Cerebellum (tissue), 4 donors: ENCODE measurements at places on chromosomes 7 and 10. TPM values are rescaled to one million over a fixed set of nuclear protein-coding genes. Genes with fewer than 3 reads are reported as not detected.
A peak's percentile ranks its signal among the peaks of the same experiment; 100 is the strongest.

ANKRD7 gene
- total RNA-seq: 9.3 TPM

APBB1IP gene
- total RNA-seq: 1.6 TPM

PKD1L1 gene
- 0.64 TPM for total RNA-seq

GPR22 gene
- 6.9 TPM for total RNA-seq

NOLC1 gene
- total RNA-seq: 25.6 TPM

DNA sequence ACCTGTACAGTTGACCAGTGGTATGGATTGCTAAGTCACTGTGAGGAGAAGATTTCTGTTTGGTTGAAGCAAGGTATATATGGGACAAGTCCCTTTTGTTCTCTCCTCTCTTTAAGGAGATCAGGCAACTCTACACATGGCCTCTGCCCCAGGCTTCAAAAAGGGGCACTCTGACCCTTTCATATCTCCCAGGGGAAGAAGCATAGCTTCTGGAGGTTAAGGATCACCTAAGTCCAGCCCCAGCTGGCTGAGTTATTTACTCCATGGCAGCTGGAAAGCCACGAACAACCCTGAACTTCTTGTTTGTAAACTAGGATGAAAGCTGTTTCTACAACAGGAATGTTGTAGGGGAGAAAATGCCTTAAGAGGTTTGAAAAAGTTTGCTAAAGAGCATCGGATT is 129.2 kb upstream of the FEZF1 start:
- DNase-seq: no peak

GRCh38 chr7:17444673-17445072 is 146.2 kb downstream of the AHR start:
- DNase-seq: no peak

- DNase-seq: no peak
These were observed 61.2 kb downstream of the INHBA start for GRCh38 chr7:41641665-41642014.

DNA sequence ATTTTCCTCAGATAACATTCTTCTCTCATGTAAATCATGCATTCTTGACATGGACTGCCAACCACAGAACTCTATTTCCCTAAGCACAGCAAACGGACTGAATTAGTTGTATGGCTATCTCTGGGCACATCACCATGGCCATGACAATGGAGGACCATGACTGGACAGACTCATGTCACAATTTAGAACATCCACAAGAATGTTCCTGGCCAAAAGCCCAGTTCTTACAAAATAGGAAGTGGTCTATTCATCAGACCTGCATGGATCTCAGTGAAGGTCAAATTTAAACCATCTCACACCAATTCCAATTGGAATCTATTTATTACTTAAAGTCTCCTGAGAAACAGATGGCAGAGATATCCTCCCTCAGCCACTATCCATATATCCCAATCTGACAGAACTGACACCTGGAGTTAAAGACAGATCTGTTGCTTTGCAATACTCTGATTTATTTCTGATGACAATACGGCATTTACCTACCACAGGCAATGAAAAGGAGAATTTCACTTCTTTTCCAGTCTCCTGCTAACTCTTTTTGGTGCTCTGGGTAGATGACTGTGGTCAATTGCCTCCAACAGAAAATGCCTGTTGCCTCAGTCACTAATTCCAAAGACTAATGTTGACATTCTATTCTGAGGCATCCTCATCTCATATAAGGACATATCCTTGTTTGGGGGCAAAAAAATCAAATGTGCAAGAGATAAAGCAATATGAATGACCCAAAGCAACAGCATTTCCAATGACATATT is 254.8 kb downstream of the HTR7 start:
- DNase-seq: no peak

DNA sequence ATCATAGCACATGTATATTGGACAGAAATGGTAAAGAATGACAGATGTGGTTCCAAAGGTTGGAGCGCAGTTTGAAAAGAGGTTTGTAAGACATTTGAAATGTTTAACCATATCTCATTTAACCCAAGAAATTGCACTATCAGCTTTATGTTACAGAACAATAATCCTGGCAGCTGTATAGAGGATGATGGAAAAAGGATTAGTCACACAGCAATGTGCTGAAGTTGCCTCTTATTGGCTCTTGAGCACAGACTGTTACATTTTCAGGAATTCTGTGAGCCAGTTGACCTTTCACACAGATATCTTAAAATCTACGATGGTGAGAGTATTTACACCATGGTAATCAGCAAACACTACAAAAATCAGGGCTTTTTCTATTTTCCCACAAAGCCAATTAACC is 3.9 kb downstream of the COG5 start:
- no peak for DNase-seq

DNA sequence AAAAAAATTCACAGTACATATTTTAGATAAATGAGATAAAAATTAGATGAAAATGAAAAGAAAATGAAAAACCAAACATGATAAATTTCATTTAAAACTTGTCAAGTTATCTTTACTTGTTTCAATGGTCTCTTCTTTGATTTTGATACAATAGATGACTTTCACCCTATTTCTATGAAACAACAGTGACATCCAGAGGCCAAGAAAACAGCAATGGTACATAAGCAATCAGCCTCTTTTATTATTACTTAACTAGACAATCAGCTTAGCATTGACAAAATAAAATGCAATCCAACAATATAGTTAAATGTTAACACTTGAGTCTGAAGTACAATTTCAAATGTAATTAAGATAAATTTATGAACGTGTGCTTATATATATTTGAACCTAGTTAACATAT is 74.8 kb upstream of the GPR37 start:
- no peak for DNase-seq

DNA sequence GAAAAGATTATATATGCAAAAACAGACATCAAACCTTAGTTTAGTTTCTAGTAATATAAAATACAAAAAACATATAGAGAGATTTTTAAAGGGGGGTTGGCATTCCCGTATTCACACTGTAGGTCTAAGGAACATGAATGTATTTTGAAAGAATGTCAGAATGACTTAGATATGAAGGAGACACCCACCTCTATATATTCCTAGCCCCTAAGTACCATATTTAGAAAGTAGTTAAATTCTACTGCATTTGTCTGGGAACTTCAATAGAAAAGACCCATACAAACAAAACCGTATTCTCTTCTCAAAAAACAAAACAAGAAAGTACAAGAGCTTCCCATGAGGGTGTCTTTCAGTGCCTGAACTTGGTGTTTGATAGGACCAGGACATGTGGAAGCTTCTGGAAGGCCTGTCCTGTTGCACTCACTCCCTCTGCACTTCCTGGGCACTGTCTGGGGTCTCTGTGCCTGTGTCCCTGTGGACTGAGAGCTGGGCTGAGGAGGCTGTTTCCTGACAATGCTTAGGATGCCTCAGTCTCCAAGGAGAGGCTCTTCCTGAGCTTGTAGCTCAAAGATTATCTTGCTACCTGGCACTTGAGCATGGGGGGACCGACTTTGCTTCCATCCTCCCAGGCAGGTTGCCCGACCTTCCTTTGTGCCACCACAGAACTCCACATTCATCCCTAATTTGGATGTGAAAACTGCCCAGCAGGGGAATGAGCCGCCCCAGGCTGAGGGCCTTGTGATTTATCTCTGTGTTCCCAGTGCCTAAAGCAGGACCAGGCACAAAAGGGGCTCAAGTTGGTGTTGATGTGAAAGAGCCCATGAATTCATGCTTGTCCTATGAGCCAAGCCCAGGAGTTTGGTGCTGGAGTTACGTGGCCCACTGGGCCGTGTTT is 44.4 kb upstream of the KLF6 start:
- no peak for DNase-seq

- no peak for DNase-seq
These were observed 46.8 kb downstream of the PIK3AP1 start for GRCh38 chr10:96673318-96674099.

DNA sequence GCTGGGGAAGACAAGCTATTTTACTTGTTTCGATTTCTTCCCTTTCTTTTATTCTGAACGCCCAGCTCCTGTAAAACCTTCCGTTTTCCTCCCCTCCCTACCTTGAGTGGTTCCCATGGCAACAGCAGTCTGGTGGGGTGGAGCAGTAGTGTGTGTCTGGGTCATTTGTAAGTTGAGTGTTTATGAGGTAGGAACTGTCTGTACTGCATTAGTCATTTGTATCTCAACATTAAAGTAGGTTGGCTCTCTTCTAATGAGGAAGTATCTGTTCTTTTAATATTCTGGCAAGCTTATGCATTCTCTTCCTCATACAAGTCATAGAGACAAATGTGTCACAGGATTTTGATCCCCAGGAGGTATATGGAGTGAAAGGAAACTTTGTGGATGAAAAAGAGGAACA is 85.3 kb upstream of the CCDC6 start:
- DNase-seq: no peak

- peak; percentile 75 for DNase-seq
These were observed 228.8 kb downstream of the BMPER start for GRCh38 chr7:34133983-34134782.
